ENCODE measurements at places on chromosomes 3 and 15. TPM values are rescaled to one million over a fixed set of nuclear protein-coding genes. Genes with fewer than 3 reads are reported as not detected.

LMAN1L gene
- total RNA-seq = 0.80 TPM

COL7A1 gene
- 1.8 TPM for total RNA-seq

WDR49 gene
- total RNA-seq = 0.42 TPM

HAPLN3 gene
- 90.1 TPM for total RNA-seq

IL16 gene
- 395 TPM for total RNA-seq

CBLB gene
- 106 TPM for total RNA-seq

CFAP161 gene
- total RNA-seq = not detected

ADCY5 gene
- total RNA-seq = not detected

SIAH2 gene
- total RNA-seq = 16.9 TPM

ZNF609 gene
- 66.1 TPM for total RNA-seq

GOLGA8M gene
- total RNA-seq = 8.3 TPM

GUCA1C gene
- not detected for total RNA-seq

All from naive thymus-derived CD8-positive, alpha-beta T cell (primary cell).